ENCODE measurements at places on chromosomes 5 and 9.

DNA sequence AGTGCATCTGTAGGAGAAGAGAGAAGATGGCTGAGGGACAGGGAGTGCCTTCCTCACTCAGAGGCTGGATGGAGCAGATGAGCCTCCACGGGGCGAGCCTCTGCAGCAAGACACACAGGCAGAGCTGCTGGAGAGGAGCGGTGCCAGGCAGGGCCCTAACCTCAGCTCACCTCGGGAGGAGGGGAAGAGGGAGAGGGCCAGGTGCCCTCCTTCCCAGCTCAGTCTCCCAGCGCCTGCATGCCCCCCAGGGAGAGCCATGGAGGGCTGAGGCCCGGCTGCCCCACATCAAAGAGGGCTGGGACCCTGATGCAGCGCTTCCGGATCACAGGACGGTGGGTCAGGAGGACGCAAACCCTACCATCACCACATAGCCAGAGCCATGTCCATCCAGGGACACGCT is 13.6 kb upstream of the SPATA31E1 start:
- no peak for DNase-seq

- DNase-seq: peak; percentile 37
These were observed 63.1 kb downstream of the UGCG start for GRCh38 chr9:111959468-111960359.

DNA sequence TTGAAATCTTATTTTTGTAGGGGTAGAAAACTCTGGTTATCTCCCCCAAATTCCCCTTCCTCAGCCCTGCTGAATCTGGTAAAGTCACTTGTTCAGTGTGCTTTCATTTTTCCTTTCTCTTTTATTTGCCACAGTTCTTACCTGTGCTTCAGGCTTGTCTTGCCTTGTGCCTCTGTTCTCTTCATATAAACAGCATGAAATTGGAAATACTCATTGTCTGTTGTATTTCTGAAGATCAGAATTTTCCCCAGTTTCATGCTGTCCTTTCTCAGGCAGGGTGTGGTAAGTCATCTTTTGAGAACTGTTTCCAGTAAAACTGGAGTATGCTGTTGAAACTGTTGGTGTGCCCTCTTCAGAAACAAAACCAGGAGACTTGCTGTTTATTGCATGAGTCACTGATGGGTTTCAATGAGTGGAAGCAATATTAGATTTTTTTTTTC is 7.0 kb downstream of the PAM start:
- no peak for DNase-seq

GRCh38 chr5:137598399-137598798 is 99.3 kb upstream of the SPOCK1 start:
- DNase-seq: no peak
